ENCODE measurements at places on chromosomes 16 and 17.

- DNase-seq = peak; percentile 50
Measured at GRCh38 chr17:6831661-6832263, at the start of gene TEKT1. TEKT1 (minus strand) TSS chr17:6831729; CDS start chr17:6830376, 1,353 bp downstream.

DNA sequence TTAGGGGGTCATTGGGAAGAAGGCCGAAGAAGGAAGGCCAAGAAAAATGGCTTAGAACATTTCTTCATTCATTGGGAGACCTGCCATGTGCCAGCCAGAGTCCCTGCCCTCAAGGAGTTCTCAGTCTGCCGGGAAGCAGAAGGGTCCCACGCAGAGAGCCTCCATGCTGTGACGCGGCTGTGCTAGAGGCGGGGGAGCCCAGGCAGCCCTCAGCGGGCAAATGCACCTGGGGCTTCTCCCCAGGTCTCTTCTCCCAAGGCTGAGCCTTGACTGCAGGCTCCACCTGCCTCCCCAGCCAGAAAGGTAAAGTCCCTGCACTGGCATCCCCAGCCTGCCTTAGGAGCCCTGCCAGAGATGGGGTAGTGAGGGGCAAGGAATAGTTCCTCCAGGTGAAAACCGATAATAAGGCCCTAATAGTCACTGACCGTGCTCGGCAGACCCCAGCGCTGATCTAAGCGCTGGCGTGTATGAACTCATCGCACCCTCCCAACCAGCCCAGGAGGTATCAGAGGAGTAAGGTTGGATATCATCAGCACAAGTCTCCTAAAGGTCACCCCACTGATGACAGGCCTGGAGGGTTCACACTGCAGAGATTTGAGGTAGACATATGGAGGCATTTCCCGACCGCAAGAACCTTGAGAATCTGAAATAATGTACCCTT, 6.0 kb upstream of the CDR2L start:
- DNase-seq = no peak

- no peak for DNase-seq
Measured at GRCh38 chr16:1416521-1416941, 2.0 kb upstream of the UNKL start.

GRCh38 chr17:36862116-36862920, 75.0 kb upstream of the LHX1 start:
- DNase-seq = no peak

GRCh38 chr16:85912211-85912974, 13.4 kb downstream of the IRF8 start:
- no peak for DNase-seq

DNA sequence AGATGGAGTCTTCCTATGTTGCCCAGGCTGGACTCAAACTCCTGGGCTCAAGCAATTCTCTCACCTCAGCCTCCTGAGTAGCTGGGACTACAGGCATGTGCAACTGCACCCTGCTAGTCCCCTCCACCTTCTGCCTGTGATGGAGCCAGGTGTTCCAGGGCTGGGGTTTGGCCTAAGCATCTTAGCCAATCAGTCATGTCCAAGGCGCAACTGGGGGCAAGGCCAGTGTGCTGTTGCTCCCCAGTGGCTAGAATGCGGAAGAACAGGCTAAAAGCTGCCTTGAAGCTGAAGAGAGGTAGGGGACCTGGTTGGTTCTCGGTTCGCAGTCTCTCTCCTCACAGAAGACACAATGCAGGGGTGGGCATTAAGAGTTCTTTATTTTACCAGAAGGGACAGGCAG, 18.6 kb downstream of the FLOT2 start:
- no peak for DNase-seq

DNA sequence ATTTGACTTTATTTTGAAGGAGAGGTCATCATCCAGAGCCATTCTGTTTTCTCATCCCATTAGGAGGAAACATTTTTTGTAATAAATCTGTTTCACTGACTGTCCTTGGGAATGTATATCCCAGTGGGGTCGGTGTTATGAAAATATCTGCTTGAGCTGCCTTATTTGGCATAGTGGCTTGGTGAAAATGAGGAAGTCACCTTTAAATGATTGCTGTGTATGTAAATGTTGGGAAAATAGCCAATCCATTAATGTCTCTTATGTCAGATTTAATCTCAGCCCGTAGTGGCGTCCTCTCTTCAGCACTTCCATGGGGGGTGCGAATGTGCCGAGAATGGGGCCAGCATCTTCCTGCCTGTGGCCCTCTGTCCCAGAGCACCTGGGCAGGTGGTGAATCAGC, 57.6 kb downstream of the BANP start:
- no peak for DNase-seq

GRCh38 chr16:1980770-1981087, 540 bp downstream of the NOXO1 start:
- no peak for DNase-seq

DNA sequence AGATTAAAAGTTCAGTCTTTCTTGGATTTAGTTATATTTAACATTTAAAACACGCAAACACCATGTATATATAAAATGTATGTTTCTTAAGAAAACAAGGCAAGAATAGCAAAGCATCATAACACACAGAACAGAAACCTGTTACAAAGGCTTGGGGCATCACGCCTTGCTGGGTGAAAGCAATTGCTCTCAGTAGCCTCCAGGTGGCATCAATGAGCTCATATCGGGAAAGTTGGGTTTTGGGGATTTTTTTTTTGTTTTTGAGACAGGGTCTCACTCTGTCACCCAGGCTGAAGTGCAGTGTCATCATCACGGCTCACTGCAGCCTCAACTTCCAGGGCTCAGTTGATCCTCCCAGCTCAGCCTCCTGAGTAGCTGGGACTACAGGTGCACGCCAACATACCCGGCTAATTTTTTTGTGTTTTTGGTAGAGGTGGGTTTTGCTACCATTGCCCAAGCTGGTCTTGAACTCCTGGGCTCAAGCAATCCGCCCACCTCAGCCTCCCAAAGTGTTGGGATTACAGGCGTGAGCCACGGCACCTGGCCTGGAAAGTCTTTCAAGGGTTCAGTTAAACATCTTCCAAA, 56.9 kb downstream of the CYB5D2 start:
- DNase-seq = no peak

DNA sequence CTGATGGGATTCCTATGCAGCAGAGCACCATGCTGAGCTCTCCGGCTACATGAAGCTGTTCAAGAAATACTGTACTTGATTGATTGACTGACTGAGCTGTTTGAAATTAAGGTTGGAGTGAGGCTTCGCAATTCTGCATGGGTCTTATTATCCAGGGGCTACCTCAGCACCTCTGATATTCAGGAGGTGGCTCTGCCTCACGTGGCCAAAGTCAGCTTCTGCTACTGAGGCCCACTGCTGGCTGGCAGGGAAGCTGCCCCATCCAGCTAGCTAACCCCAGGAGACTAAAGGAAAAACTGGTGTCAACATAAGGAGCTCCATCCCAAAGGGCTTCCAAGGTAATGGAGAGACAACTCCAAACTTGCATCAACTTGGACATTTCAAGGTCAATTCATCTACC, 66.2 kb upstream of the TRAP1 start:
- DNase-seq = no peak
